ENCODE measurements at places on chromosomes 6 and 20. TPM values are rescaled to one million over a fixed set of nuclear protein-coding genes. Genes with fewer than 3 reads are reported as not detected.

HLA-DRB5 gene
- 9.7 TPM for total RNA-seq

SASH1 gene
- 5.3 TPM for total RNA-seq

POPDC3 gene
- total RNA-seq: 0.93 TPM

VSTM2L gene
- 3.6 TPM for total RNA-seq

SDC4 gene
- 191 TPM for total RNA-seq

DNA sequence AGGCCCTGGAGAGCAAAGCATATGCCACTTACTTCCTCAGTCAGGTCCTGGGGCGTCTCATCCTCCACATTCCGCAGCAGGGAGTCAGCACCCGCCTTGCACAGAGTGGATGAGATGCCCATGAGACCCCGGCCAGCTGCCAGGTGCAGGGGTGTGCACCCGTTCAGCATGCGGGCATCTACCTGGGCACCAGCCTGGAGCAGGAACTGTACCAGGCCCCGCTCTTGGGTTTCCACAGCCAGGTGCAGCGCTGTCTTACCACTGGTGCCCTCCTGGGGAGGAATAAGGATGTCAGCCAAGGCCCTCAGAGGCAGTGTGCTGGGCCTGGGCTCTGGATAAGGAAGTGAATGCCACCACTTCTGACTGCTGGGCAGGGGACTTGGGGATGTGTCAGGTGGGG lies 2.7 kb upstream of the SLC35B2 start:
- H3K27ac ChIP-seq: no peak overlapping the region
- H3K36me3 ChIP-seq: no peaks in the 10 kb centered on the region
- H3K4me1 ChIP-seq: peaks cover 28% of the 10 kb centered on the region
- no peak for DNase-seq
- H3K4me3 ChIP-seq: no peak overlapping the region

- H3K4me3 ChIP-seq: no peak overlapping the region
- H3K27me3 ChIP-seq: no peaks in the 10 kb centered on the region
Measured at GRCh38 chr6:35948725-35949124, 27.8 kb upstream of the SRPK1 start.

DNA sequence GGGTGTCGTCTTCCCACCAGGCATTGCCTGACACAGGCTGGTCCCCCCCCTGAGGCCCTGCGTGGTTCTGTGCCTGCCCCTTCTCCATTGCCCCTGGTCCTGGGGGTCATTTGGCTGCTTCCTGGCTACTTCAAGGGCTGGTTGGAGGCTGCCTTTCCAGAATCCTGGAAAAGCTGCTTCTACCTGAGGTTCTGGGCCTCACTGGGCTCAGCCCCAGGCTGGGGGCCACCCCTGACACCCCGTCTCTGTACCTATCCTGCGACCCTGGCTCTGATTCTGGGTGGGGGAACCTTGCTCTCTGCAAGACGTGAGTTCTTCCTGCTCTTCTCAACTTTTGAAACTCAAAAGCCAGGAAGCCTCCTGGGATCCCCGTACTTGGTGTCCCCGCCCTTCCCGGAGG lies 149.3 kb upstream of the PTPN1 start:
- peaks cover 12% of the 10 kb centered on the region for H3K4me1 ChIP-seq
- DNase-seq: no peak
- H3K27me3 ChIP-seq: no peaks in the 10 kb centered on the region

DNA sequence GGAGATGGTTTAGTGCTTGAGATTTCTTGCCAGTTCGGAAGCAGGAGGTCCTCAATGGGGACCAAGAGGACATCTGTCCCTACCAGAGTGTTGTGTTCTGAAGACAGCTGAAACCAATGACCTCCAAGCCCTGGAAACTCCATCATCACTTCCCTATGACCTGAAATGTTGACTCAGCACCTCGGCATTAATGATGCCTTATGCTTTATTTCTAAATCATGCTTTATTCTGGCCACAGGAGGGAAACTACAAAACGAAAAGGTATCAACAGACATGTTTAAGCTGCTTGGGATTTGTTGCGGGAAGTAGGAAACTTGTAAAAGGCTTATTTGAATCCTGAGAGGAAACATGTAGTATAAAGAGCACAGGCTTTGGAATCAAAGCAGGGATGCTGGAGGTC lies 389.1 kb upstream of the CHD6 start:
- DNase-seq: no peak
- no peaks in the 10 kb centered on the region for H3K4me1 ChIP-seq
- H3K36me3 ChIP-seq: no peaks in the 10 kb centered on the region
- H3K4me3 ChIP-seq: no peak overlapping the region
- H3K27ac ChIP-seq: no peak overlapping the region

GRCh38 chr6:96743496-96743895 lies 93.8 kb downstream of the GPR63 start:
- no peak overlapping the region for H3K27ac ChIP-seq
- no peaks in the 10 kb centered on the region for H3K36me3 ChIP-seq
- DNase-seq: no peak
- no peaks in the 10 kb centered on the region for H3K4me1 ChIP-seq
- no peak overlapping the region for H3K4me3 ChIP-seq

DNA sequence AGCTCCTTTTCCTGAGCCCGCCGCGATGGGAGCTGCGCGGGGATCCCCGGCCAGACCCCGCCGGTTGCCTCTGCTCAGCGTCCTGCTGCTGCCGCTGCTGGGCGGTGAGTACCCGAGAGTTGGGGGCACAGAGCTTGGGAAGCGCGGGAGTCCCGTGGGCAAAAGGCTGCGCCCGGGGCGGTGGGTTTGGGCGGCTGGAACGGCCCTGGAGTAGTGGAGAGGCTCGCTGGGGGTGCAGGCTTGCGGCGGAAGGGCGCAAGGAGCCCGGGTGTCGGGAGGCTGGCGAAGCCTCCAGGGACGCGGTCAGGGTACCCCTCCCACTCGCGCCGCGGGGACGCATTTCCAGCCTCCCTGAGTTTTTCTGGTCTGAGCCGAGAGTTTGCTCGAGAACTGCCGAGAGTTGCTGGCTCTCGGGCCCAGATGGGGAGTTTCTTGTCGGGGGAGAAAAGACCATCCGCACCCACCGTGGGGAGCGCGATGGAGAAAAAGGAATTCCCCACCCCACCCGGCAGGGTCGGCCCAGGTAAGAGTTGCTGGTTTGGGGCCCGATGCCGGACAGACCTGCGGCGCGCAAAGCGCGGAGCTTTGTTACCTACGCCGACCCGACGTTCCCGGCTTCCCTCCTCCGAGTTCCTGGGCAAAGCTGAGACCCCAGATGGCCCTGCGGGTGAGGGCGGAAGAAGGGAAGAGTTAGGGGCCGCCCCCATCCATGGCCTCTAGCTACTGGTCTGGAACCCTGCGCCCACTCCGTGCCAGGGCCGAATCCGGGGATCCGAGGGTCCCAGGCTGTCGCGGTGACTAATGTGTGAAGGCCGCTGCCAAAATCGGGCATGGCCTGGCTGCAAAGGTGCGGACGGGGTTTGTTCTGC lies 584 bp downstream of the PTK7 start:
- peaks cover 26% of the 10 kb centered on the region for H3K4me1 ChIP-seq
- no peaks in the 10 kb centered on the region for H3K27me3 ChIP-seq
- DNase-seq: peak; percentile 62
- peak overlapping the region; percentile 99 for H3K4me3 ChIP-seq
- peak overlapping the region; percentile 96 for H3K27ac ChIP-seq
- H3K36me3 ChIP-seq: no peaks in the 10 kb centered on the region

- H3K36me3 ChIP-seq: no peaks in the 10 kb centered on the region
- no peak for DNase-seq
- H3K27ac ChIP-seq: peak overlapping the region; percentile 8
- H3K27me3 ChIP-seq: no peaks in the 10 kb centered on the region
Measured at GRCh38 chr6:116191881-116192280, 62.0 kb downstream of the TSPYL4 start.

GRCh38 chr20:40941133-40941610 lies 87.5 kb upstream of the TOP1 start:
- no peak overlapping the region for H3K27ac ChIP-seq
- no peaks in the 10 kb centered on the region for H3K36me3 ChIP-seq
- H3K4me1 ChIP-seq: no peaks in the 10 kb centered on the region
- no peak overlapping the region for H3K4me3 ChIP-seq
